ENCODE measurements at places on chromosomes 5 and 9.

GRCh38 chr5:68318955-68319705 is 103.6 kb downstream of the PIK3R1 start:
- DNase-seq, result peak; percentile 68

DNA sequence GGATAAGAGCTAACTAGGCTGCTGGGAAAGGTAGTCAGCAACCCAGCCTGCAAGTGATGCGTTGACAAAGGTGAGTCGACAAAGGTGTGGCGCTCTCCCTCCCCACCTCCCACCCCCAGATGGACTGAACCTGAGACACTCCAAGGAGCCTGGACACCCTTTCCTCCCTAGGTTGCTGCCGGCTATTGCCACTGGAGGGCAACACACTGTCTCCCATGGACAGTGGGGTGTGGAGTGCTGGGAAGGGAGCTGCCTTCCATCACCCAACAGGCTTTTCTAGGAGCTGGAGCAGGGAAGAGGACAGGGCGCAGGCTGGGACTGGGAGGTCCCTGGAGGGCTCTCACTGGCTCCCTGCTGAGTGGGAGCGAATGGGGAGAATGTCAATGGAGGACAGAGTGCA is 75.4 kb upstream of the ARAP3 start:
- peak; percentile 52 for DNase-seq

DNA sequence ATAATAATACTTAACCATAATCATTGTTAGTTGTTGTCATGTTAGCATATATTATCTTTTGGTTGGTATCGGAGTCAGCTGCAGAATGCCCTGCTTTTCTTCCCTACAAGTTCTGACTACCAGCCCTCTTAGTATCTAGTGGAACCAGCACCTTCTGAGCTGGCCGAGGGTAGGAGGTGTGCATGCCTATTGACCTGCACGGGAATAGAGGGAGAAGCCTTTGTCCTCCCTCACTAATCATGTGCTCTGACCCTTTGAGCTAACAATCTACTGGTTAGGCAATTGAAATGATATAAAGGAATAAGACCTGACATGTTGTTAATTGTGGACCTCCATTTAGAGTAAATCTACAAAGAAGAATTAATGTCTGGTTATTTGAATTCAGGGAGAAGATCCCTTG is 4.1 kb downstream of the PCSK5 start:
- no peak for DNase-seq

GRCh38 chr5:155416765-155417164 is 403.2 kb downstream of the KIF4B start:
- no peak for DNase-seq

DNA sequence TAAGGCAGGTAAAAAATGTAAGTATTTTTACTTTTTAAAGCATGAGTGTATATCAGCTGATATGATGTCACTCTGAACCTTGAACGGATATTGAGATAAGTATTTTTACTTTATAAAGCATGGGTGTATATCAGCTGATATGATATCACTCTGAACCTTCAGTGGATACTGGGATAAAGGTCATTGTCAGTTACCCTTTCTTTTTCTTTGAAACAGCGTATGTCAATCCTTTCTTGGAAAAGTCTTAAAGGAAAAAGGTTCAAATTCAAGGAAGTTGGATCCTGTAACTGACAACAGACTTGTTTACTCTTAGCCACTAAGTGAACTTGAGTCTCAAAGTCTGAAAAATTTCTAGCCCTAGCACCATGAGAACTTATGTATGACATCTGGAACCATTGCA is 61.7 kb upstream of the IFNK start:
- DNase-seq, result no peak

DNA sequence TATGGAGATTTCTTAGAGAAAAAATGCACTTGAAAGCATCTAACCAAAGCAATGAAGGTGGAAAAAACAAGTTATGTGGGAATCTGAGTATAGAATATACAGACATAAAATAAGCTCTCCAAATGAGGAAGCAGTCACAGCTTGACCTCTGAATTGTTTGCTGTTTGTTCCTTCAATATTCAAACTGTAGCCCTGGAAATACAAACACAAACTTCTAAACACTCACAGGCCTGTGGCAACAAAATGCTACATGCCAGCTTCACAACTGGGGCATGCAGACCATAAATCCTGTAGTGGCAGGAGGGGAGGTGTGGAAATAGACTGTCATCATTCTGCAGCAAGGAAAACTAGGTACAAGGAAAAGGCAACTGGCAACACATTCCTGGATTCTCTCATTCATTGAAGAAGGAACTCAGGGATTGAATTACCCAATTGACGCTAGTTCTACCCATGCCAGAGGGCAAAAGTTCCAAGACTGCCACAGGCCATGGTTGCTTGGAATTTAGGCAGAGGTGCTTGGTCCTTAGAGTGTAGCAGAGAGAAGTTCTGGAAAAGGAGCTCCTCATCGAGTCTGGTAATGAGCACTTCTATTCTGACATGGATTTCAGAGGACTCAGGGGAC is 349.6 kb downstream of the PDE4D start:
- DNase-seq, result no peak

Data from mesenchymal stem cell (in vitro differentiated cells and primary cell).